ENCODE measurements at places on chromosomes 2 and 18.
A peak's percentile ranks its signal among the peaks of the same experiment; 100 is the strongest.

GRCh38 chr2:42881732-42882131, 89.3 kb upstream of the HAAO start:
- DNase-seq: no peak

GRCh38 chr2:134140251-134140661, 113.6 kb upstream of the MGAT5 start:
- peak; percentile 36 for DNase-seq

DNA sequence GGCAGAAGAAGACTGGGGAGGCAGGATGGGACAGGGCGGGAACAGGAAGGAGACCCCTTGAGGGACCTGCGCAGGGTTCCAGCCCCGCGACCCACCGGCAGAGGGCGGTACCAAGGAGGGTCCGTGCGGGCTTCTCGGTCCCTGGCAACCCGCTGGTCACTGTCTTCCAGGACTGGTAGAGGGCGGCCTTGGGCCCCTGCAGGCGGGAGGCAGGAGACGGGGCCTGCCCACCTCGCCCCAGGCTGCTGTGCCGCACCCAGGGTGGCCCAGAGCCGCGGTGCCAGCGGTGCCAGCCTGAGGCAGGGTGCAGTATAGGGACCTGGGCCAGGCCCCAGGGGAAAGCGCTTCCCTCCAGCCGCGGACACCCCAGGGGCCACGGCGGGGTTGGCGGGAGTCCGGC, 34.5 kb downstream of the NEURL3 start:
- peak; percentile 52 for DNase-seq

DNA sequence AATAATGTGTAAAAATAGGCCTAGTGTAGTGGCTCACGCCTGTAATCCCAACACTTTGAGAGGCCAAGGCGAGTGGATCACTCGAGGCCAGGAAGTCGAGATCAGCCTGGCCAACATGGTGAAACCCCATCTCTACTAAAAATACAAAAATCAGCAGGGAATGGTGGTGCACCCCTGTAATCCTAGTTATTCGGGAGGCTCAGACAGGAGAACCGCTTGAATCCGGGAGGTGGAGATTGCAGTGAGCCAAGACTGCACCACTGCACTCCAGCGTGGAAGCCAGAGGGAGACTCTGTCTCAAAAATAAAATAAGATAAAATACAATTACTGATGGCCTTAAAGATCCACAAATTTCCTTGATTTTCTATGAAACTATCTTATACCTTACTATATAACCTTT, 3.8 kb downstream of the ATF2 start:
- no peak for DNase-seq

- DNase-seq: no peak
These were observed 16.1 kb downstream of the PRELID3A start for GRCh38 chr18:12423820-12424219.

- DNase-seq: no peak
These were observed 477 bp upstream of the WDCP start for GRCh38 chr2:24047703-24048033.

DNA sequence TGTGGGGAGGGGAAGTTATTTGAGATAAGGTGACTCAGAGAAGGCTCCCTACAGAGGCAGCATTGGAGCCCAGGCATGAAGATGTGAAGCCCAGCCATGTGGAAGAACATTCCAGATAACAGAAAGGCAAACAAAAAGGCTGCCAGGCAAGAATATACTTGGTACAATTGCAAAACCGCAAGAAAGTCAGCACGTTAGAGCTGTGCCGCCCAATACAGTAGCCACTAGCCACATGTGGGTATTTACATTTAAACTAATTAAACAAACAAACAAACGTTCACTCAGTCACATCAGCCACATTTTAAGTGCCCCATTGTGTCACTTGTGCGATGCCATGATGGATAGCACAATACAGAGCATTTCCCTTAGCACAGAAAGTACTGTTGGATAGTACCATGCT, 179.6 kb downstream of the SATB2 start:
- DNase-seq: no peak

GRCh38 chr2:157327200-157327599, 1.6 kb upstream of the ERMN start:
- DNase-seq: no peak
